NCI-H1105 treated with DMSO at 0.1 percent for 48 hours (cell line): ENCODE measurements at places on chromosomes 6 and 20.

DNA sequence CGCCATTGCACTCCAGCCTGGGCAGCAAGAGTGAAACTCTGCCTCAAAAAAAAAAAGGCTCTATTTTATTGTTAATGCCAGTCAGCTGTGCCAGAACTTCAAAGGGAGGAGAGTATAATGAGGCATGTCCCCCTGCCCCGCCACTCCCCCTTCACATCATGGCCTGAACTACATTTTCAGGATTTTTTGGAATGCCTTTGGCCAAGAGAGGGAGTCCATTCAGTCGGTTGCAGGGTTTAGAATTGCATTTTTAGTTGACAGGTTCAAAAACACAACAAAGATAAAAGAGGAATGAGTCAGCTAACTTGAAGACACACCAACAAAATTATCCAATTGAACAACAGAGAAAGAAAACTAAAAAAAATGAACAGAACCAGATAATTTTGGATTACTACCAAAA lies 59.1 kb downstream of the CEP43 start:
- DNase-seq: no peak

DNA sequence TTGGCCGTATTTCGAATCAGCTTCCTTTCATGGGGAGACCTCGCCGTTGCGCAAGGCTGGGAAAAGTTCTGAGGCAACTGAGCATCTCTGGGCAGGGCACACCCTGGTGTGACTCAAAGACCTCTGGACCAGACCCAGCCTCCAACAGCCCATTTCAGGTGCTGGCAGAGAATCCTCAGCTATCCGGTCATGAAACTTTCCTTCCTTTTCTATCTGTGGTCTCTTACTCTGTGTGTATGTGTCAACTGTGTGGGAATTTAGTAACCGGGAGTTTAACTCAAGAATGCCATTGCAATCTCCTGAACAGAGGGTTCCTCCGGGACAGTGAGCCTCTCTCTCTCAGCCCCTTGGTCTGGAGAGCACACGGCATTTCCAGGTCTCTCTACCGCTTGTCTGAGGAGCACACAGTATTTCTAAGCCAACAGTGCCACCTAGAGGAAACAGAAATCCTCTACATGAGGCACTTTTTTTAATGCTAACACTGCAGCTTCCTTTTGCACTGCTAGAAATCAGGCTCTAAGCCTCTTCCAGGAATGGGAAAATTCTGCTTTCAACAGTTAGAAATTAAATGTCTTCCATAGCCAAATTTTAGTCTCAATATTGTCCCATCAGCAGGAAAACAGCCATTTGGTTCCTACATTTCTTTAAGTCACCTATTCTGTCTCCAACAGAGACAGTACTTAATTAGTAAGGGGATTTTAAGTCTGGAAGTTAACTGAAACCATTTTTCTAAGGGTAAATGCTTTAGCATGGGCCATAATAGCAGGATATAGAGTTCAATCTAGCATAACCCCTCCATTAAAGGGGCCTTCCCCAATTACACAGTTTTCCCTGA lies 32.7 kb downstream of the PLN start:
- peak; percentile 45 for DNase-seq

- no peak for DNase-seq
Measured at GRCh38 chr20:56453352-56453751, 15.1 kb upstream of the RTF2 start.

DNA sequence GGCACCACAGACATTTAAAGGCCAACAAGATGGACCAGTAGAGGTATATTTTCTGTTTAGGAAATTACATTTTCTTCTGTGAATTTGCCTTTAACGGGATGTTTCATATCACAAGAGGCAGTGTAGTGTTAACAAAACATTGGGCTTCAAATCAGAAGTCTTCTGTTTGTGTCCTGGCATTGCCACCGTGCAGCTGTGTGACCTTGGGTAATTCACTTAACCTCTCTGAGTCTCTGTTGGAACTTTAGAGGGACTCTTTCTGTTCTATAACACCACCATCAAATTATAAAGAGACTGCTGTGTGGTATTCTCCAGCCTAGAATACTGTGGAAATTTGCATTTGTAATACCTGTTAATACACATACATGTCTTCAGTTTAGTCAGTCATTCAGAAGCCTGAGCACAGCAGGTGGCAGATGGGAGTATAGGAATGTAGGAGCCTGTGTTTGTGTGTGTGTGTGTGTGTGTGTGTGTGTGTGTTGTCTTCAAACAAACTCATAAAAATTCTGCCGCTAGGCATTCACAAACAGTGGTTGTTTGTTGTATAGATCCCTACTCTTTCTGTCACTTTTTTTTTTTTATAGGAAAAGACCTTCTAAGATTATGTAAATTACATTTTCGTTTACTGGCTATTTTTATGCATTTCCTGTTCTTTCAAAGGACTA lies 22.6 kb downstream of the UST start:
- DNase-seq: no peak

DNA sequence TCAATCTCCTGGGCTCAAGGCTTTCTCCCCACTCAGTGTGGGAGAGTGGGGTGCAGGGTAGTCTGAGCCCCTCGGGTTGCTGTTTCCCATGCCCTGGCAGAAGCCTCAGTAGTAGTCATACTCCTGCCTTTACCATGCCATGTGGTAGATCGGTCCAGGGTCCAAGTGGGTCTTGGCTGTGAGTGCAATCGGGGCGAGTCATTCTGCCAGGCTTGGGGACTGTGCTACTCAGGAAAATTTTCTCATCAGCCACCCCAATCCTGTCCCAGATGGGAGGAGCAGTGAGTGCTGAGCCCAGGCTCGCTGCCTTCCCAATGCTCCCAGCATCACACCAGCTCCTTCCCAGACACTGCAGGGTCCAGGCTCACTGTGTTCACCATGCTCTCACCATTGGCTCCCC lies 10.7 kb upstream of the RAET1L start:
- no peak for DNase-seq
